ENCODE measurements at places on chromosomes 16 and 17. TPM values are rescaled to one million over a fixed set of nuclear protein-coding genes. Genes with fewer than 3 reads are reported as not detected.

GRCh38 chr17:80124351-80124981 lies 22.5 kb downstream of the EIF4A3 start:
- H3K4me1 ChIP-seq: peaks cover 6% of the 10 kb centered on the region
- DNase-seq: peak; percentile 84
- peaks cover 7% of the 10 kb centered on the region for H3K27me3 ChIP-seq
- H3K27ac ChIP-seq: no peak overlapping the region

- no peaks in the 10 kb centered on the region for H3K4me1 ChIP-seq
- no peak for DNase-seq
- peaks cover 12% of the 10 kb centered on the region for H3K27me3 ChIP-seq
- no peak overlapping the region for H3K4me3 ChIP-seq
- no peak overlapping the region for H3K27ac ChIP-seq
- H3K36me3 ChIP-seq: no peaks in the 10 kb centered on the region
These were observed 15.0 kb upstream of the CPD start for GRCh38 chr17:30363715-30364202.

GRCh38 chr17:40950176-40950575 lies 12.7 kb upstream of the KRT23 start:
- peaks cover 36% of the 10 kb centered on the region for H3K4me1 ChIP-seq
- H3K27me3 ChIP-seq: no peaks in the 10 kb centered on the region
- H3K4me3 ChIP-seq: no peak overlapping the region

GRCh38 chr17:7588553-7589203 lies 1.2 kb downstream of the SOX15 start:
- H3K27me3 ChIP-seq: no peaks in the 10 kb centered on the region
- DNase-seq: no peak
- peaks cover 43% of the 10 kb centered on the region for H3K4me1 ChIP-seq
- H3K36me3 ChIP-seq: peaks cover 41% of the 10 kb centered on the region

DNA sequence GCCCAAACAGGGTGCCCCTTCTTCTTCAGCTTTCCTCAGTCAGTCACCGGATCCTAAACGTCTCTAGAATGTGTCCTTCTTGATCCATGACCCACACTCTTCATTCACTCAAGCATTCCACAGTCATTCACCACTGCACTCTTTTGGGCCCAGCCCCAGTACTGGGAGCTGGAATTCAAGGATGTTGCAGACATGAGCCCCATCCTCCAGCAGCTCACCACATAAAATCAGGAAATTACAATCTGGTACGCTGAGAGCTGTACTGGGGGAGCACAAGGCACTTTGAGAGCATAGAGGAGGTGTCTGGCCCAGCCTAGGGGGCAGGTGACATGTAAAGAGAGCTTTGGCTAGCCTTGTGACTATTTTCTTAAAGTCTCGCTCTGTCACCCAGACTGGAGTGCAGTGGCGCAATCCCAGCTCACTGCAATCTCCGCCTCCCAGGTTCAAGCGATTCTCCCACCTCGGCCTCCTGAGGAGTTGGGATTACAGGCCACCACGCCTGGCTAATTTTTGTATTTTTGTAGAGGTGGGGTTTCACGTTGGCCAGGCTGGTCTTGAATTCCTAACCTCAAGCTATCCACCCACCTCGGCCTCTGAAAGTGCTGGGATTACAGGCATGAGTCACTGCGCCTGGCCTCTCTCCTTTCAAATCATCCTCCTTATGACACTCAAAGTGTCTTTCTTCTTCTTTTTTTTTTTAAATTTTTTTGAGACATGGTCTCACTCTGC lies 18.7 kb downstream of the CES4A start:
- H3K4me1 ChIP-seq: peaks cover 7% of the 10 kb centered on the region
- no peaks in the 10 kb centered on the region for H3K36me3 ChIP-seq
- H3K27ac ChIP-seq: no peak overlapping the region
- DNase-seq: peak; percentile 72

GRCh38 chr16:35102780-35103403 lies 1643.5 kb downstream of the TP53TG3F start:
- no peak overlapping the region for H3K27ac ChIP-seq
- H3K4me3 ChIP-seq: no peak overlapping the region
- no peak for DNase-seq
- H3K36me3 ChIP-seq: no peaks in the 10 kb centered on the region

DNA sequence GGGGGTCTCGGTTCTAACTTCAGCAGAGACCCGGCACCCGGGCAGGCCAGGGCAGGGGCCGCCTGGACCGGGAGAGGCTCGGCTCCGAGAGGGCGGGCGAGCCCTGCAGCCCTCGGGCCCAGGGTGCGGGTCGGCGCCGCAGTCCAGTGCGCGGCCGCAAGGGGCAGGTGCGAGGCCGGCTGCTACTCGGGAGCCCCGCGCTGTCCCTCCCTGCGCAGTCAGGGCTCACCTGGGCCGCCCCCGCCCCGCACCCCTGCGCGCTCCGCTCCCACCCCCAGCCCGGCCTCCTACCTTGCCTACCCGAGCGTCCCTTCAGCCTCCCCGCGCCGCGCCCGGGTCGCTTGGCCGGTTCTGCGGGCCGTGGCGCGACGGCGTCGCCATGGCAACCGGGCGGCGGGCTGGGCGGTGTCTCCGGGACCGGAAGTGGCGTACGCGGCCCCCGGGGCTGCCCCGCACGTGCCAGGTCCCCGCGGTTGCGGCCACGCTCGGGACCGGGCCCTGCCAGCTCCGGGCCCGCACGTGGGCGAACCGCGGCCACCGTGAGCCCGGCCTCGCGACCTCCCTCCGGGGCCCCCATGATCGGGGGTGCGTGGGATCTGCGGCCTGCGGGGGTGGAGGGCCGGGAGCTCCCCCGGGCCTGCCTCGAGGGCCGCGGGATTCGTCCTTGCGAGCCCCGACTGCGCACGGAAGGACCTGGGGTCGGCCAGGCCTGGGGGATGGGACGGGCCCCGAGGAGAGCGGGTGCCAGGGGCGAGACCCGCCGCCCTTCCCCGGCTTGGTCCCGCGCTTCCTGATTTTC lies at the start of gene CYB561:
Gene CYB561, minus strand, starts transcription at position 353 of the 799 bp plus-strand sequence. CDS start 8,759 bp downstream, outside the sequence.
- peaks cover 27% of the 10 kb centered on the region for H3K4me1 ChIP-seq
- peak within 1 kb of the TSS; percentile 78 for H3K4me3 ChIP-seq
- no peaks in the 10 kb centered on the region for H3K36me3 ChIP-seq
- H3K27me3 ChIP-seq: no peaks in the 10 kb centered on the region

- H3K36me3 ChIP-seq: no peaks in the 10 kb centered on the region
- peak; percentile 93 for DNase-seq
- H3K27ac ChIP-seq: peak overlapping the region; percentile 91
- no peaks in the 10 kb centered on the region for H3K27me3 ChIP-seq
- no peak overlapping the region for H3K4me3 ChIP-seq
These were observed 91.4 kb upstream of the TBX2 start for GRCh38 chr17:61307905-61308886.

GRCh38 chr16:59535298-59535697 lies 801.2 kb upstream of the GOT2 start:
- no peak overlapping the region for H3K27ac ChIP-seq
- no peaks in the 10 kb centered on the region for H3K36me3 ChIP-seq
- H3K4me1 ChIP-seq: no peaks in the 10 kb centered on the region
- no peak for DNase-seq

DNA sequence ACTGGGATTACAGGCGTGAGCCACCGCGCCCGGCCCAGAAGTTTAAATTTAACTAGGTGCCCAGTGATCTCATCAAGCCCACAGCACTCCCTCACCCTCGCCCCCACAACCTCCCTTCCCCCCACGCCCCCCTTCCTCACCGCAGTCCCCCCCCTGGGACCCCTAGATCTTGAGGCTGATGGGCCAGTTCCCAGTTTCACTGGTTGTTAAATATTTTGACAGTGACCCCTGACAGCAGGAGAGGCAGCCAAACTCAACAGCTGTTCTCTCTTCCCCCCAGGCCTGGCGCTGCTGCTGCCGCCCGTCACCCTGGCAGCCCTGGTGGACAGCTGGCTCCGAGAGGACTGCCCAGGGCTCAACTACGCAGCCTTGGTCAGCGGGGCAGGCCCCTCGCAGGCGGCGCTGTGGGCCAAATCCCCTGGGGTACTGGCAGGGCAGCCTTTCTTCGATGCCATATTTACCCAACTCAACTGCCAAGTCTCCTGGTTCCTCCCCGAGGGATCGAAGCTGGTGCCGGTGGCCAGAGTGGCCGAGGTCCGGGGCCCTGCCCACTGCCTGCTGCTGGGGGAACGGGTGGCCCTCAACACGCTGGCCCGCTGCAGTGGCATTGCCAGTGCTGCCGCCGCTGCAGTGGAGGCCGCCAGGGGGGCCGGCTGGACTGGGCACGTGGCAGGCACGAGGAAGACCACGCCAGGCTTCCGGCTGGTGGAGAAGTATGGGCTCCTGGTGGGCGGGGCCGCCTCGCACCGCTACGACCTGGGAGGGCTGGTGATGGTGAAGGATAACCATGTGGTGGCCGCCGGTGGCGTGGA lies 15.6 kb downstream of the QPRT start:
- no peaks in the 10 kb centered on the region for H3K4me1 ChIP-seq
- H3K27me3 ChIP-seq: peaks cover 8% of the 10 kb centered on the region
- H3K27ac ChIP-seq: no peak overlapping the region
- peak; percentile 93 for DNase-seq
- no peak overlapping the region for H3K4me3 ChIP-seq

- no peak for DNase-seq
- no peaks in the 10 kb centered on the region for H3K27me3 ChIP-seq
- H3K27ac ChIP-seq: no peak overlapping the region
- no peaks in the 10 kb centered on the region for H3K4me1 ChIP-seq
- H3K36me3 ChIP-seq: peaks cover 80% of the 10 kb centered on the region
These were observed 26.3 kb downstream of the CNTNAP1 start for GRCh38 chr17:42708588-42708987.

GRCh38 chr16:87620201-87620495 lies 17.8 kb downstream of the JPH3 start:
- H3K4me1 ChIP-seq: no peaks in the 10 kb centered on the region
- H3K27ac ChIP-seq: no peak overlapping the region
- peaks cover 11% of the 10 kb centered on the region for H3K27me3 ChIP-seq
- no peak for DNase-seq
- no peaks in the 10 kb centered on the region for H3K36me3 ChIP-seq
- no peak overlapping the region for H3K4me3 ChIP-seq

CHST5 gene
- total RNA-seq: under 0.01 TPM

PYDC1 gene
- total RNA-seq: not detected

Measured in osteoblast (primary cell).